Tibial nerve (tissue), 4 donors: ENCODE measurements at places on chromosomes 7 and 10. TPM values are rescaled to one million over a fixed set of nuclear protein-coding genes. Genes with fewer than 3 reads are reported as not detected.

The NEUROG3 gene
- total RNA-seq, result not detected

The LRRC18 gene
- not detected for total RNA-seq

The LIPM gene
- not detected for total RNA-seq

DNA sequence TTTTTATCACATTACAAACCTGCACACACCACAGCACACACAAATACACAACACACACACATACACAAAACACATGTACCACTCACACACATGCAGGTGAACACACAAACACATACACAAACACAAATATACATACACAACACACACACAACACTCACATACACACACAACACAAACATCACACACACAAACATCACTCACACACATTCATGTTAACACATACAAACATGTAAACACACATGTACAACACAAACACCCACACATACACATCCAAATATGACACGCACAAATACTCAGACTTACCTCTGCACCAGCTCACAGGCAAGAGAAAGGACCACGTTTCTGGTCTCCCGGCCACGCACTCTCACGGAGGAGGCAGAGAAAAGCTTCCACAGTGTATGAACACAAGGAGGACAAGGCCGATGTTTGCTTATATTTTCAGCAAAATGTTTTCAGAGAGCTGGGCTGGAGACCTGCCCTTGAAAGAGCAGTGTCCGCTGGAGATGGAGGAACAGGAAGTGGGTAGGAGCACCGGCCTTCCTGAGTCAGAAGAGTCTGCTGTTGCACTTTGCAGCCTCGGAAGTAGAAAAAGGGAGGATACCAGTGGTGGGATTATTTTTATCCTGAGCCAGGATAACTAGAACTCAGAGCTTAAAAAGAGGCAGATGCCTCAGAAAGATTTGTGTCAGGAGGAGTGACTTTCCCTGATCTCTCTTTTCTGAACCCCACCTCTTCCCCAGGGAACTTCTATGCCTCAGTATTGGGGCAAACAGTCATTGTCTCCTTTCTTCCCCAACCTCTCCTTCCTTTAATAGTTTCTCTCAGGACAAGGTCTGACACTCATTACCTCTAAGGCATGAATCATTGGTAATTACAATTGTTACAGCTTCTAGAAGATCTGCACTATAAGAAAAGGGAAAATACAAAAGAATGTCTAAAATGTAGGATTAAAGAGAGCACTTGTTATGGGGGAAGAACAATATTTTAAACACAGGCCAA is at the start of gene GIMAP6:
Gene GIMAP6 (minus strand): TSS at position 520 of the 999 bp plus-strand sequence. CDS start 2,243 bp downstream, outside the sequence.
- no peak for DNase-seq

DNA sequence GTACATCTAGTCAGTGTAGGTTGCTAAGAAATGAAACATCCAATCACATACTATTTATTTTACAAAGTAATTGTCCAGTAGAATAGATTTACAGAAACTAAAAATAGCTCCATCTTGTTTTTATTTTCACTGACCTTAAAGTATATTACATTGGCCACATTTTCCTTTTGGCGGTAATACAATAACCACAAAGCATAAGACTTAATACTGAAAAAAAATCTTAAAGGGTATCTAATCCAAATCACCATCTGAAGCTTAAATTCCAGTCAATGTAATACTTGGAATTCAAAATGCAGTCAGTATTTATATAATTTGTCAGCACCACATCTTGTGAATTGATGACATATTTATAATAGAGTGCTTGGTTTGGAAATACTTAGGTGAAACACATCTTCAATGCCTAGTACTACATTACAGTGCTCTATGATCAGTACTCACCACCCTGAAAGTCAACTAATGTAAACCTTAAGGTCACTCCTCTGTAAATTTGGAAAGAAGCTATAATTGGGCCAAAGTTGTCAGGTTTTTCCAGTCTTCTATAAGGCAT is 8.9 kb downstream of the ANKMY2 start:
- DNase-seq, result no peak

DNA sequence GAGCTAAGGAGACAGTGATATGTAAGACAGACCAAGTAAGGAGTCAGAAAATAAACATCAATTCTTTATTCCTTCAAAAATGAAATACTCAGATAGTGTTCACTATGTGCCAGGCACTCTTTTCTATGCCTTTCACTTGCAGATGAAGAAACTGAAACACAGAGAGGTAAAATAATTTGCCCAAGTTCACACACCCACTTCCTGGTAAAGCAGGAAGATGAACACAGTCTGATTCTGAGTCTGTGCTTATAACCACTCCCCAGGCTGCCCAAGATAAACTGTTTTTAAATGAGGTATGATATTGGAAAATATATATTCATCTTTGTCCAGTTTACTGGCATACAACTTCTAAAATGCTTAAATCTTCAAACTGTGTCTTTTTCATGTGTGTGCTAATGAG is 294.4 kb upstream of the NPVF start:
- DNase-seq, result no peak

GRCh38 chr10:116800286-116800929 is 48.9 kb upstream of the ENO4 start:
- DNase-seq, result no peak

DNA sequence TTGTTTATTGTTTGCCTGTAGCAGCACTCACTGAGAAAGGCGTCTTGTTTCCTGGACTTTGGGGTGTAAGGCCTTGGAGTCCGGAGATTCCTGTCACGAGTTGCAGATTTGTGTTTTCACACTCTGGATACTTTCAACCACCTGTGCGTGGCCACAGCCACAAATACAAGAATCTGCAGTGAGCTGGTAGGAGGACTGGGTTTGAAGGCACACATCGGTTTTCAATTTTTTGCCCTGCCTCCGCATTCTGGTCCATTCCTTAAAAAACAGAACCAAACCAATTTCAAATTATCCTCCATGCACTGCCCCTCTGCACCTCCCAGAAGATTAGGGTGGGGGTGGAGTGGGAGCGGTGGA is 619 bp downstream of the EXOC4 start:
- DNase-seq, result no peak

GRCh38 chr7:121105262-121105661 is 116.8 kb downstream of the CPED1 start:
- no peak for DNase-seq
